ENCODE measurements at places on chromosomes 7 and 10. TPM values are rescaled to one million over a fixed set of nuclear protein-coding genes. Genes with fewer than 3 reads are reported as not detected.
A peak's percentile ranks its signal among the peaks of the same experiment; 100 is the strongest.

DNA sequence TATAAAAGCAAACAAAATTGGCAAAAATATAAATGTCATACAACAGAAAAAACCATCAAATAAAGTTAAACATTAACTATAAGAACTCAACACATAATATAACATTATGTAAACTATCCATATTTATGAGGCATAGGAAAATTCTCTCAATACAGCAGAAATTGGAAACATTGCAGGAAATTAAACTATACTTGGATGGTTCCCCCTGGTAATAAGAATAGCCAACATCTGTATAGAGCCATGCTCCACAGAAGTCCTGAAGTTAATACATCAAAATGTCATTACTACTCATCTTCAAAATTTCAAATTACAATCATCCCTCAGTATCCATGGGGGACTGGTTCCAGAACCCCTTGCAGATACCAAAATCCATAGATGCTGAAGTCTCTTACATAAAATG, 350.5 kb downstream of the PARD3 start:
- no peak for DNase-seq

DNA sequence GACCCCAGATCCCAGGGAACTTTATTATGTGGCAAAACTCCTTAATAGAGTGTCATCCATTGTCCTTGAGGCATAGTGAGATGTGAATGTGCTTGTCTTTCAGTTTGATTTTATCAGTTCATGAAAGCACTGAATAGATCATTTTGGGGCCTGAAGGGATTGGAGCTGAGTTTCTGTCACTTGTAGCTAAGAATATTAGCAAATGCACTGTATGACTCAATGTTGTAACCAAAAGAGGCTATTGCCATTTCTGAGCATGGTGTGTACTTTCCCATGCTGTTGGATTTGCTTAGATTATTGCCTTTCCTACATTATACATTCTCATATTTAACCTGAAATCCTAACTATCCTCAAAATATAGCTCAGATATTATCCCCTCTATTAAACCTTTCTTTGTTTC, 130.4 kb downstream of the PRKG1 start:
- no peak for DNase-seq

GRCh38 chr7:111802194-111802772, 240.0 kb upstream of the IMMP2L start:
- DNase-seq = no peak

- no peak for DNase-seq
Observed at GRCh38 chr7:133412942-133413341, 160.1 kb downstream of the EXOC4 start.

GRCh38 chr10:484925-485661, 204.4 kb downstream of the DIP2C start:
- peak; percentile 25 for DNase-seq

DNA sequence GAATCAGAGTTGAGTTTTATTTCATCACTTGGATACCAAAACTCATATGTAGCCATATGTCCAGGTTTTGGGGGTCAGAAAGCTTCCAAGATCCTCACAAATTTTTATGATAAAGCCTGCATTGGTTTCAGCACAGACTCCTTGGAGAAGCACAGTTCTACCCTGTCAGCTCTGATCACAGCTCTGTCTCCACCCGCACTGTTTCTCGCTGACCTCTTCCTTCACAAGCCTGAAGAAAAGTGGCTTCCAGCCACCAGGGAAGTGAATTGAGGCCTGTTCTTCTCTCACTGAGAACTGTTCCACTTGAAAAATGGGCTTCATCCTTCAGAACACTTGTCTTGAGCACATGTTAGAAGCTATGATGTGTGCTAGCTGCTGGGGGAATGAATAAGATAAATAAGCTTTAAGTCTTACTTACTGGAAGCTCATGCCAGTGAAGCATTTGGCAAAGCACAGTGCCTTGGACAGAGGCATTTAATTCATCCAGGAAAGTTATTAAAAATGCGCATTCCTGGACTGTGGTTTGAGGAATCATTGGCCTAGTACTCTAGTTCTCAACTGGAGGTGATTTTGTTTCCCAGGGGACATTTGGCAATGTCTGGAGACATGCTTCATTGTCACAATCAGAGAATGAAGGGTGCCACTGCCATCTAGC, 133.6 kb downstream of the BMPER start:
- DNase-seq = no peak

SRRM3 gene
- polyA plus RNA-seq = 0.36 TPM

GRCh38 chr7:126768836-126769235, 483.9 kb downstream of the GRM8 start:
- DNase-seq = no peak

ATAD1 gene
- 17.9 TPM for polyA plus RNA-seq

- DNase-seq = peak; percentile 26
Observed at GRCh38 chr7:125857606-125858005, 928.0 kb upstream of the POT1 start.

- no peak for DNase-seq
Observed at GRCh38 chr7:70907259-70908247, 224.4 kb upstream of the GALNT17 start.

- DNase-seq = no peak
Observed at GRCh38 chr7:80334196-80334595, 177.7 kb downstream of the GNAT3 start.

DNA sequence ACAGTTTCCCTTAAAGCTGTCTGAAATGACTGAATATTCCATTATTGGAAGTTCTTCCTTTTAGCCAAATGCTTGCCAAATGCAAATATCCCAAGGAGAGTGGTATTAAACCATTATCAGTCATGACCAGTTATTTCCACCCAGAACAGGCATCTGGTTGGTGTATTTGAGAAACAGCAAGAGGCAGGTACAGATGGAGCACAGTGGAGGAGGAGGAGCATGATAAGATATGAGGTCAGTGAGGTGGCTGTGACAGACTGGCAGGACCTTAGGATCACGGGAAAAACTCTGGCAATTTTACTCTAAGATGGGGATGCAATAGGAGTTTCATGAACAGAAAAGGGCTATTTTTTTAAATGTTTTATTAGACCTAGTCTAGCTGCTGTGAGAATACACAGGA, 6.4 kb downstream of the HEPACAM2 start:
- no peak for DNase-seq

- peak; percentile 94 for DNase-seq
Observed at GRCh38 chr7:16989811-16990413, 108.1 kb upstream of the AGR3 start.

GRCh38 chr7:117202511-117202910, 120.3 kb downstream of the WNT2 start:
- DNase-seq = peak; percentile 12

DNA sequence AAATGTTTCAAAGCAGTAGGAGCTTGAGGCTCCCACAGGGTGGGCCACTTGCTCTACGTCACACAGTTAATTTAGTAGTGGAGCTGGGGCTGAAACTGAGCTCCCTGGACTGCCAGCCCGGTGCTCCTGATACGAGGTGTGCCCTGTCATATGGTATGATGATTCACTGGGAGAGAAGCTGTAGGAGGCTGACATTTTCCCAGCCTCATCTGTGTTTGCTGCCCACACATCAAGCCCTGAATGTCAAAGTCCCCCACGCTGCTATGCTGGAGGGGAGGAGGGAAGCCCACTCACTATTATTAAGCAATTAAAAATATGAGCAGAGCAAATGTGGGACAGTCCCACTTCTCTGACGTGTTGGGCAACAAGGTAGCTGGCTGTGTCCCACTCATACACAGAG, 81.2 kb upstream of the SORCS3 start:
- DNase-seq = no peak

DNA sequence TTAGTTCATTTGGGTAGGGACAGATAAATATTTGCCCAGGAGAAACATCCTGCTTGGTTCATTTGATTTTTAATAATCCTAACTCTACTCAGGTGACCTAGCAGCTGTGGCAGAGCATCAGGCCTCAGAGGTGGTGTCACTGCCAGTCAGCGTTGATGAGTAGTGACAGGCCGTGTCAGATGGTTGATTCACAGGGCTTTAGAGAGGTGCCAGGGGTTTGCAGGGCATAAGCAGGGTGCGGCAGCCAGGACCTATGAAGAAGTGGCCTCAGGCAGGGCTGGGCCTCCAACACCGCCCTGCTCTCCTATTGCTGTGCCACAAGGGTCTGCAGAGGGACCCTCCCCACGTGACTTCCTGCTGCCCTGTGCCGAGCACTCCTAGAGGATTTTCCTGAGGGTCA, 128.1 kb downstream of the HECW1 start:
- no peak for DNase-seq

- DNase-seq = no peak
Observed at GRCh38 chr7:32865448-32866030, 26.0 kb downstream of the KBTBD2 start.

- DNase-seq = no peak
Observed at GRCh38 chr7:135666156-135666555, 3.8 kb downstream of the STMP1 start.

DNA sequence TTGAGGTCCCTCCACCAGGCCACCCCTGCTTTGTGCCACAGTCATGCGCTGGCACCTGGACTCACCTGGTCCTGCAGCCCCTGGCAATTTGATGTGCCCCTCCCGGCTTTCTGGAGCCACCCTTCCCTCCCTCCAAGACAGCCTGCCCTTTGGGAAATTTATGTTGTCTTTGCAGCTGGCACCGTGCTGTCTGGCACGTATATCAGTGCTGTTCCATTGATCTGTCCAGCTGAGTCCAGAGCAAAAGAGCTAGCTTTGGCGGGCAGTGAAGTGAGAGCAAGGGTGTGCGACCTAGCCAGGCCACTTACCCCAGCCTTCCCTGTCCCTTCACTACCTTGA, 5.7 kb downstream of the RARRES2 start:
- no peak for DNase-seq

DNA sequence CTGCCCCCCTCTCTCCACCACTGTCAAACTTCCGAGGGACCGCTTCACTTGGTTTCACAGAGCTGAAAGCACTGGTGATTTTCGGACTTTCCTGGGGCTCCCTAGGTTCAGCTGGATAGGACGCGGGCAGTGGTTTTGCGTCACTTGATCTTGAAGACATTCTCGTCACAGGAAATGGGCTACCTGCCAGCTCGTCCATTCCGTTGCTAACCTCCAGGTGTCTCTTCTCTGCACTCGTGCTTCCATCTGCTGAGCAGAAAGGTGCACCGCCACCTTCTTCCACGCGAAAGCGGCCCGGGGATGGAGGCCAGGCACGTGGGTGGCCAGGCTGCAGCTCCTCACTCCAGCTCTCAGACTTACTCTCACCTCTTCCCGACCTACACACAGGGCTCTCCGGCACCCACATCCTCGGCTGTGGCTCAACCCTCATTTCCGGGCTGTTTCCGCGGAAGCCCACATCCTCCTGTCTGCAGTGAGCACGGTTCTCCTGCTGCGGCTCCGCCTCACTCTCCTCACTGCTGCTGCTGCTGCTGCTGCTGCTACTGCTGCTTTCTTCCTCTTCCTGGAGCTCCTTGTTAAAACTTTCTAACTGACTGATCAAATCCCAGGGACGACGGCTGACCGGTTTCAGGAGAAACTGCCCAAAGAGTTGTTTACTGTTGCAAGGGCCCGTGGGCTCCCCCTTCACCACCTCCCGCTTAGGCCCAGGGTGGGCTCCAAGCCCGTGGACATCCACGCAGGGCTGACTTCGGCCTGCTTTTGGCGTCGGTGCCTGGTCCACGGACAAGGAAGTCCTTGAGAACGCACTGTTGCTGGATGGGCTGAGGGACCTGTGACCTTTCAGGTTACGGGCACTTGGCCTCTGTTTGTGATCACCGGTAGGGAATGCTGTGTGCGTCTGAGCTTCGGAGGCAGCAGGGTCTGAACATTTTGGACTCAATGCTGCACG, 32.1 kb downstream of the JCAD start:
- DNase-seq = peak; percentile 61

DNA sequence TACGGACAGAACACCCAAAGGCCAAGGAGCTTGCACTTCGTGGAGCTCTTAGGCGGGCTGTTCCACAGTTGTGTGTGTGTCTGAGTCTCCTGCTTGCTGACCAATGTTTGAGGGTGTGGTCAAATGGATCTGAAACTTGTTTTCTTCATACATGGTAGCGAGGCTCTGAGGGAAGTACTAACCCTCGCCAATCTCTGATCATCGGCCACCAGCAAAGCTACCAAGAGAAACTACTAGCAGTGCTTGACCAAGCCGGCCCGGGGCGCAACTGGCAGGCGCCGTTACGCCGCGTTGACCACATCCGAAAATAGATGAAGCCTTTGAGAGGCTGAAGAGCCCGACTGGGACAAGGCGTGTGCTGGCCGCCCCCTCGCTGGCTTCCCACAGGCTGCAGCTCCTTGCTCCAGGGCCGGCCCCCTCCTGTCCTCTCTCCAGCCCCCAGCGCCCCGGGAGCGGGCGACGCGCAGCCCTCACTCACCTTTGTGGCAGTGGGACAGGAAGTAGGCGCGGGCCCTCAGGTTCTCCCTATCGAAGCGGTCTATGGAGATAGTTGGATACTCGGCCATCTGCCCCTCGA, 384 bp downstream of the DCLRE1C start:
- peak; percentile 60 for DNase-seq

GRCh38 chr10:5522913-5523560, 1.7 kb upstream of the CALML3 start:
- no peak for DNase-seq

KCNMA1 gene
- 29.7 TPM for polyA plus RNA-seq

GRCh38 chr10:1256432-1256725, 200.2 kb downstream of the WDR37 start:
- DNase-seq = no peak

DNA sequence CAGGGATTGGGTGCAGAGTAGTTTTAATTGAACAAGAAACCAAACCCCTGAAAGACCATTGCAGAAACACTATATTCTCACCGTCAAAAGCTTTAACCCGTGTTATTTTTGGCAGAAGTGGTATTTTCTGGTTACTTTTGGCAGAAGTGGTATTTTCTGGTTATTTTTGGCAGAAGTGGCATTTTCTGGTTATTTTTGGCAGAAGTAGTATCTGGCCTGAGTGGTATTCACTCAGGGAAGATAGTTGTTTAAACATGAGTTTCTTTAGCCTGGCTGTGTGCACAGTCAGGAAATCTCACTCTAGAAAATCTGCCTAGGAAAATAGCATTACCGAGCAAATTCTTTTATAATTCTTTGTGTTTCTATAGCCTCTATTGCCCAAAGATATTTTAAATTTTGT, 322.7 kb downstream of the GFRA1 start:
- no peak for DNase-seq

DNA sequence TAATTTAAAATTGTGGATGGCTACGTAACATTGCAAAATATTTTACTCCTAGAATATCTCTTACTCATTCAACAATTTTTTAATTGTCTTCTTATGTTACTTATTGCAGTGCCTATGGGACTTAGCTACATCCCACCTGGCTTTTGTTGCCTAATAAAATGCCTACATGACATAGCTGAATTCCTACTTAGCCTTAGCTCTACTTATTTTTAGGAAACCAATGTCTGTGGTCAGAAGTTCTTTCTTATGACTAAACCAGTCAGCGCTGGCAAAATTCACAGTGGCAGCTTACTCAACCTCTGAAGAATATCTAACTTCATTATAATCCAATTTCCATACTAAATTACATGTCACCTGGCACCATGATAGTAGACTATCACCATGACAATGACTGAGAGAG, 1612.4 kb upstream of the LRRTM3 start:
- DNase-seq = peak; percentile 73

All from mammary epithelial cell (primary cell).